CD4-positive, alpha-beta T cell treated with Interleukin-6 at 100 ng/mL for 8 hours (primary cell): ENCODE measurements at places on chromosomes 5 and 9.

DNA sequence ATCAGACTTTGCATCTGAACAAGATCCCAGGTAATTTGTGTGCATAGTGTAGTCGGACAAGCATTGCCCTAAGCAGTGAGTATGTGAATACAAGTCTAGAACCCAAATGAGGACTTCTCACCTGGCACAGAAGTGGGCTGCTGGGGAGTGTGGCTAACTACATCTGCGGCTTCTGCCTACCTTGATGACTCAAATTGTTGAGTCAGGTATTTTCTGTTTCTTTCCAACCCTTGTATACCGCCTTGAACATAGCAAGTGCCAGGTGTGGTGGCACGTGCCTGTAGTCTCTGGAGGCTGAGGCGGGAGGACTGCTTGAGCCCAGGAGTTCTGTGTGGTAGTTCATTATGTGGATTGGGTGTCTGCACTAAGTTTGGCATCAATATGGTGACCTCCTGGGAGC lies 7.9 kb upstream of the JADE2 start:
- DNase-seq = no peak

- DNase-seq = no peak
Measured at GRCh38 chr9:81396528-81396927, 292.8 kb downstream of the TLE1 start.

- DNase-seq = peak; percentile 5
Measured at GRCh38 chr9:1005043-1005667, 28.7 kb downstream of the DMRT3 start.

GRCh38 chr5:1883120-1883924 lies 597 bp upstream of the IRX4 start:
- no peak for DNase-seq

- DNase-seq = no peak
Measured at GRCh38 chr5:119470851-119471451, 18.7 kb downstream of the HSD17B4 start.

DNA sequence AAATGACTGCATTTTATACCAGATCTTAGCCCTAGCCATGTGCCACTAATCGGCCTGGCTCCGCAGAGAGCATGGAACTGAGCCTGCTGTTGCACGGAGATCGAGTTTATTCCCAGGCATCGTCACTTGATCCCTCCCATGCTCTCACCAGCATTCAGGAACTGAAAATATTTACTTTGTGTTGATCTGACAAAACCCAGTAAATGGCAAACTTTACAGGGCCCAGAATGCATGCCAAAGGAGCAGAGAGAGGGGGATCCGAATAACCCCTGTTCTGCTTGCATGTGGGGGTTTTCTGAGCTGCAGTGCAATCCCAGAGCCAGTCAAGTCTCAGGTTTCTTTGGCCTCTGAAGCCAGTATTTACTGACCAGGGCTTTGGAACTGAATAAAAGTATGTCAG lies 87.3 kb downstream of the GAS1 start:
- DNase-seq = no peak

DNA sequence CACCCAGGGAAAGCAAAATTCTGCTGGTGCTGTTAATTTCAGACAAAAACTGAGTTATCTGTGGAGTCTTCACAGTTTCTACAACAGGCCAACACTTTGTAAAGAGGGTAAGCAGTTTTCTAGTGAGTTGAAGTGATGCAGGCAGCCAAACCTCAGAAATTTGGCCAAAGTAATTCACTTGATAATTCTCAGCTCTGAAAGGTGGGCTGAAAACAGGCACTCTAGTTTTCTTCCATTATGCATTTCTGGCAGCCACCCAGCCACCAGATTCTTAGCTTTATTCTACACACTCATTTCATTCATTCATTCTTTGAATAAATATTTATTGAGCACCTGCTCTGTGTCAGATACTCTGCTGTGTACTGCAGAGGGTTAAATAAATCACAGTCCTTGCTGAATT lies 184.2 kb downstream of the RAB3C start:
- DNase-seq = no peak

- DNase-seq = no peak
Measured at GRCh38 chr5:164504141-164504772, 998.8 kb downstream of the MAT2B start.

DNA sequence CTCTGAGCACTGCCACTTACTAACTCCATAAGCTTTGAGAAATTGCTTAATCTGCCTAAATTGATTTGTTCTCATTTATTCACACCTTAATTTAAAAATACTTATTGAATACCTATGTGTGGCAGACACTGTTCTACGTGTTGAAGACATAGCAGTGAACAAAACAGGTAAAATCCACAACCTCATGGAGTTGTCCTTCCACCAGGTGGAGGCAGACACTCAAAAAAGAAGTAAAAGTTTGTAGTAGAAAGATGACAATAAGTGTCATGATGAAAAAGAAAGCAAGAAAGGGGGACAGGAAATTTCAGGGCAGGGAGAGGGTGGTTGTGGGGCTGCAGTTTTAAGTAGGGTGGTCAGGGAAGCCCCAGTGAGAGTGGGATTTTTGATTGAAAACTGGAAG lies 94.9 kb downstream of the SREK1 start:
- no peak for DNase-seq

DNA sequence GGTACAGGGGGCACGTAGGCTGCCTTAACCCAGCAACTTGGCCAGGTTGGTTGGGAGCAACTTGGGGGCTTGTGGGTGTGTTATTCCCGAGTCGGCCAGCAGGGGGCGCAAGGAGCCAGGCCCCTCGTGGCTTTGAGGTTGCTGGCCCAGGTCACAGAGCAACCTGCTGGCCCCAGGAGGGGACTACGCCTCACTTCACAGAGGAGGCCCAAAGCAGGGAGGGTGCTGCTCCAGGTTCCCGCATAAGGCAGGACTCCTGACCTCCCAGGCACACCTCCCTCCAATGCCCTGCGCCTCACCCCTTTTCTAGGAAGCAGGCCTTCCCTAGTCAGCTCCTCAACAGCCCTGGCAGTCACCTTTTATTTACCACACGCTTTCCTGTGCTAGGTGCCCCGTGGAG lies 18.1 kb downstream of the KYAT1 start:
- peak; percentile 83 for DNase-seq

- DNase-seq = peak; percentile 46
Measured at GRCh38 chr9:131627648-131628458, 82.5 kb downstream of the PRRT1B start.

DNA sequence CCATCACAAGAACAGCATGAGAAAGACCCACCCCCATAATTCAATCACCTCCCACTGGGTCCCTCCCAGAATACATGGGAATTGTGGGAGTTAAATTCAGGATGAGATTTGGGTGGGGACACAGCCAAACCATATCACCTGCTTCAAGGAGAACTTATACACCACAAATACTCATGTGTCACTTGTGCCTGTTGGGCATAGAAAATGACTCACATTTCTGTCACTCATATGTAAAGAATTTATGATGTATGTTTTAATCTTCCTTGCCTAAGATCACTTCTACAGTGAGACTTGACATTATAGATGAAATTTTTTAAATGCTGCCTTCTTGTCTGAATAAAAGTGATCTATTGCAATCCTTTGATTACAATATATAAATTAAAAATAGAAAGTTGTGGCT lies 23.0 kb upstream of the PRDM6 start:
- DNase-seq = no peak

GRCh38 chr9:137664676-137665075 lies 45.9 kb downstream of the EHMT1 start:
- no peak for DNase-seq

DNA sequence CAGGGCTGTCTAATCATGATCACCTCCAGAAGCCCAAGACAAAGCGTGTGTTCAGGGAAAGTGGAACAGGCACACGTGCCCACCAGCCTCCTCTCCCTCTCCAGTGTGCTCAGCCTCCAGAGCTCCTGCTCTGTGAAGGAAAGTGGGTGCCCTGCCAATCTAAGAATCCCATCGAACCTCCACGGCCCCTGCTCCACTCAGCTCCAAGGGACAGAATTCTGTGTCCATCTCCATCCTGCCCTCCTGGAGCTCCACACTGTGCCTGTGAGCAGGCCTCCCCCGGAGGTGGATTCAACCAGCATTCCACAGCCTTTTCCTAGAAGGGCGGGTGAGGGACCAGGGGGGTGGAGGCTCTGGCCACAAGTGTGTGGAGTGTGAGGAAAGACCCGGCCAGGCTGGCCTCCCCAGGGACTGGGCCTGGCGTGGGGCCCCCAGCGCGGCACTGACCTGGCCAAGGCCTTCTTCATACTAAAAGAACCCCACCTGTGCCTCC lies 6.0 kb downstream of the EEIG1 start:
- no peak for DNase-seq

GRCh38 chr5:33523208-33523771 lies 82.5 kb downstream of the TARS1 start:
- DNase-seq = no peak

DNA sequence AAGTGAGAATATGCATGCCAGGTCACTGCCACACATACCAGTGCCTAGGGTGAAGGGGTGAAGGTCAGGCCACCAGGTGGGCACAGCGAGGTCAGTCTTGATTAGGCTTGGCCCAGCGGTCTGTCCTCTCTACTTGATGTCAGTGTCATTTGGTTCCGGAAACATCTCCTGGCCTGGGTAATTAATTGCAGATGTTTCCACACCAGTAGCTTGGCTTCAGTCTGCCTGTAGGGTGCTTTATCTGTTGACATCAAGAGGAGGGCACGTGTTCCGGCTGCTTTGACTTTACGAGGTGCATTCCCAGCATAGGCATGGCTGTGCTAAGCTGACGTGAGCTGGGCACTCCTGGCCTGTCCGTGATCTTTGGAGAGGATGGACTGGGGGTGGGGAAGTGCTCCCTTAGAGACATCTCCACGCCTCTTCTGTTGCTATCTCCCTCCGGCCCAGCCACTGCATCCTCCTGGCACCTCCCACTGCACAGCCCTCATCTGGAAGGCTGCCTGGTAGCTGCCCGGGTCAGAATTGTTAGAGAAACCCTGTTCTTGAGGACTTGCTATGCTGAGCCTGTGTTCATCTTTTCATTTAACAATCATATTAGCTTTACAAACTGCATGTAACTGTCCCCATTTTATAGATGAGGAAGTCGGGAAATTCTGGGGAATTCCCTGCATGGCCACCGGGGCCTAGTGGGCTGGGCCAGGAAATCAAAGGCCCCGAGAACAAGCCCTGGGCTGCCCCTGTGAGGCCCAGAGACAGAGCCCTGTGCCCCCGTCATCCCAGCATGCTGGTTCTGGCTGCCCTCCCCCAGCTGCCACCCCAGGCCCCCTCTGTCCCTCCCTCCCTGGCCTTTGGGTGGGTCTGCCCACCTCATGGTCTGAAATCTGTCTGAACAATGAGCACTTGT lies 29.1 kb downstream of the JADE2 start:
- peak; percentile 27 for DNase-seq

- no peak for DNase-seq
Measured at GRCh38 chr5:145678255-145678654, 156.9 kb downstream of the PRELID2 start.

DNA sequence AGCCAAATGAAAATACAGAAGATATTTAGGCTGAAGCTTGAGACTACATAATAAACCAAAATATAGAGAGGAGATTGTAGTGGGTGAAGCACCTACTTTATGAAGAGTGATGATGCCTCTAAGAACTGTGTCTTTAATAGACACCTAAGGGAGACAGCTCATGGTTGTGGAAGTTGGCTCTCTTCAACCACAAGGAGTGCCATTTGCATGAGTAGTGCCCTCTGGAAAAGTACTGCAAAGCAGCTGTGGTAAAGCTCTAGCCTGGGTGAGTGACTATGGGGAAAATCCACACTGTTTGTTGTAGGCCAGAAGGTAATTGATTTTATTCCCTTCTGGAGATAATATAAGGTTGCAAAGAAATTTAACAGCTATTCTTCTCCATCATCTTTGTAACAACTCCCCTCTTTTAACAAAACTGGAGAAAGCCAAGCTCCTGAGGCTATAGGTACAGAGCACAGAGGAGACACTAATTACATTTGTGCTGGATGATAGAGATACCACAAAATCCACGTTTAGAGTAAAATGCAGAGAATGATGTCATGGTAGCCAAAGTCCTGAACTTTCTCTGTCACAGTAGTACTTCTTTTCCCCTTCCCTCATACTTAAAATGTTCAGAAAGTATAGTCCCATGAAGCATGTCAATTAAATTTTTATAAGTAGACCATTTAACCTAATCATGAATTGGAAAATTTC lies 122.8 kb downstream of the STARD4 start:
- DNase-seq = no peak

DNA sequence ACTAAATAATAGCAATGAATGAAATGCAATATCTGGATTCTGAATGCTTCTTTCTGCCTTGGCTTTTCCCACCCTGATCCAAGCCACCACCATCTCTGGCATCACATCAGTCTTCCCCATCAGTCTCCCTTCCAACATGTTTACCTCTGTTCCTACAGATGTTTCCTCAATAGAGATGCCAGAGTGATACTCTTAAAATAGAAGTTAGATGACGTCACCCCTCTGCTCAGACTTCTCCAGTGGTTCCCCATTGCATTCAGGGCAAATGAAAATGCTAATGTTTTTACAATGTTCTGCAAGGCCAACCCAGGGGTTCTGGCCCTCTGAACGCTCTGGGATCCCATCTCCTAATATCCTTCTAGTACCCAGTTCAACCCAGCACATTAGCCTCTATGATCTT lies 305.8 kb downstream of the TRIM32 start:
- no peak for DNase-seq

DNA sequence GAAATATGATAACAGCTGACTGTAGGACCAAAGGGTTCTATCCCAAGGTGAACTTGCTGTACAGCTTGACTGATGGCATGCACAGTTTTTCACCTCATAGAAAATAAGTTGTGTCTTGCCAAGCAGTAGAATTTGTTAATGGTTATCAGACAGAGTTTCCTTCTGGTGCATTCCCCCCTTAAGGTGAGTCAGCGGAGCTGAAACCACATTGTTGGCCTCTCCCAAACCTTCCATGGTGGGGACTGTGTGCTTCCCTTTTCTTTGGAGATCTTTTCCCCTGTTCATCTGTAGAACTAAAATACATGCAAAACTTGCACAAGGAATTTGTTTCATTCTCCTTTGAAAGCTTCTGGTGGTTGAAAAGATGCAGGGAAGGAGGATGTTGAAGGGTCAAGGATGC lies 179.8 kb downstream of the FGF1 start:
- no peak for DNase-seq

DNA sequence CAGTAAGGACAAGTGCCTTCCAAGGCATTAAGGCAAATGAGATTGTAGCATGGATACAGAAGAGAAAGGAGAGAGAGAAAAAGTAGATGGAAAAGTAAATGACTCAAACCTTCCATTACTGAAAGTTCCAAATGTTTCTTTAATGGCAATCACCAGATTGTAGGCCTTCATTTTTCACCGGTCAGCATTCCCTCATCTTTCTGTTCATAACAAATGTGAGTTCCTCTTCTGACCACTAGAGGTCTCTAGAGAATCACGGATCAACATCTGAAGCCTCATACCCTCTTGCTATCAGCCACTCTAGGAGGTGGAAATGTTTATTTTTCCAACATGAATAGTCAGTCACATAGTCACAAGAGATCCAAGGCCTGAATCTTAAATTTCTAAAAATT lies 73.6 kb upstream of the RPS23 start:
- peak; percentile 48 for DNase-seq

DNA sequence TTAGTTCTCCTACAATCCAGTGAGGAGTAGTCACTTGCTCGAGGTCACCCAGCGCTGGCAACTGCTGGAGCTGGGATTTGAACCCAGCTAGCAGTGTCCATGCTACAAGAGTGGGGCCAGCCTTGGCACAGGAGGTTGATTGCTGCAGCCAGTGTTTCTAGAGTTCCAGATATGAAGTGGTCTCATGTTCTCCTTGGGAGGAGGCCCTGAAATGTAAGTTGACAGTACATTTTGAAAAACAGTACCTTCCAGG lies 802 bp downstream of the CCDC107 start:
- DNase-seq = no peak
